ENCODE measurements at places on chromosomes 6 and 20. TPM values are rescaled to one million over a fixed set of nuclear protein-coding genes. Genes with fewer than 3 reads are reported as not detected.

Gene CCM2L
- total RNA-seq: not detected

Gene GRIK2
- total RNA-seq: not detected

Gene CLPSL1
- not detected for total RNA-seq

Gene ABHD16A
- total RNA-seq: 19.9 TPM

Gene FIG4
- 14.0 TPM for total RNA-seq

Gene FLRT3
- total RNA-seq: not detected
